ENCODE measurements at places on chromosomes 5 and 9.

- DNase-seq: no peak
Observed at GRCh38 chr5:172581315-172581714, 59.7 kb upstream of the NEURL1B start.

DNA sequence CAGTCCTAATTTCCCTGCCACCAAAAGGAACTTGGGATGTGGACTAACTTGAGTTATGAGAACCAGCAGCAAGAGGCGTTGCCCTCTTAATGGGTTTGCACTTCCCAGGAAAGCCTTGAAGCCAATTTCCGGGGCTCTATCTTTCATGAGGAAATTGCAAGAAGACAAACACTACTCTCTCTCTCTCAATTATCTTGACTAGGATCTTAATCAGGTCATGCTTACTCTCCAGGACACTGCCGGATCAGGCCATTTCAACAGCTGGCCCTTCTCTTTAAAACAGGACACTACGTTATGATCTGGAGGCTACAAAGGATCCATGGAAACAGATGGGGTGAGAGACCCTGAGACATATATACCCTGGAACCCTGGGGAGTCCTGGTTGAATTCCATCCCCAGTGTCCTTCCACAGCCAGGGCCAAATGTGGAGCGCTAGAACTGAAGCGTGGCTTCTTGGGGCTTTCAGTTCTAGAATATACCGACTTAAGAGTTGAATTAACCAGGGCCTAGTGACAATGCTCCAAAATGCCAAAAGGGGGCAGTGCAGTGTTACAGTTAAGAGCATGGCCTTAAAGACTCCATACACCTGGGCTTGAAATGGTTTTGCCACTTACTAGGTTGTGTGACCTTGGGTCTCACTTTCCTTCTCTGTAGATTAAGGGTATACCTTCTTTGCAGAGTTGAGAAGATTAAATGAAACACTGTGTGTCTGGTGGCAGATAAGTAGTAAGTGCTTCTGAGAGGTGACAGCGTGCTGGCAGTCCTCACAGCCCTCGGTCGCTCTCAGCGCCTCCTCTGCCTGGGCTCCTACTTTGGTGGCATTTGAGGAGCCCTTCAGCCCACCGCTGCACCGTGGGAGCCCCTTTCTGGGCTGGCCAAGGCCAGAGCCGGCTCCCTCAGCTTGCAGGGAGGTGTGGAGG, 21.1 kb downstream of the FAM219A start:
- peak; percentile 38 for DNase-seq

GRCh38 chr5:166768536-166768935, 1522.9 kb upstream of the WWC1 start:
- DNase-seq: no peak

DNA sequence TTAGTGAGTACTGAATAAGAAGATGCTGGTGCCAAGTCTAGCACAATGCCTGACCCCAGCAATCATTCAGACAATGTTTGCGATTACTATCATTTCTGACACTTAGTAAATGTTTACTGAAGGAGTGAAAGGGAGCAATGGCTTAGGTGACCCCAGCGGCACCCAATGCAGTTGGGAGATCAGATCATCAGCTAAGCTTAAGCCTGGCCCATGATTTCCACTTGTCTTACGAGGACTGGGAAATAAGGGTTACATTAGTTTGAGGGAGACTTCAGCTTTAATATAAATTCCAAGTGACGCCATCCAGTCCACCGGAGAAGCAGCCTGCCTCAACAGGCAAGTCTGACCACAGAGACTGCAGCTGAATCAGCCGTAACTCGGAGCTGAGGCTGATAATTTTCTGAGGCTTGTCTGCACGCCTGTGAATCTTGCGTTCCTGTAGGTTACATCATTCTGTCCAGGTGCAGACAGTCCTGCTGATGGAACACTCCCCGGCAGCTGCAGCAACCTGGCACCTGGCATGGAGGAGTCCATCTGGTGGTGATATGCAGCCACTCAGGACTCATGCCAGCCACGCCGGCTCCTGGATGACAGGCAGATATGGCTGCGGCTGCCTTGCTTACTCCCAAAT, 34.9 kb upstream of the FGF1 start:
- DNase-seq: no peak

DNA sequence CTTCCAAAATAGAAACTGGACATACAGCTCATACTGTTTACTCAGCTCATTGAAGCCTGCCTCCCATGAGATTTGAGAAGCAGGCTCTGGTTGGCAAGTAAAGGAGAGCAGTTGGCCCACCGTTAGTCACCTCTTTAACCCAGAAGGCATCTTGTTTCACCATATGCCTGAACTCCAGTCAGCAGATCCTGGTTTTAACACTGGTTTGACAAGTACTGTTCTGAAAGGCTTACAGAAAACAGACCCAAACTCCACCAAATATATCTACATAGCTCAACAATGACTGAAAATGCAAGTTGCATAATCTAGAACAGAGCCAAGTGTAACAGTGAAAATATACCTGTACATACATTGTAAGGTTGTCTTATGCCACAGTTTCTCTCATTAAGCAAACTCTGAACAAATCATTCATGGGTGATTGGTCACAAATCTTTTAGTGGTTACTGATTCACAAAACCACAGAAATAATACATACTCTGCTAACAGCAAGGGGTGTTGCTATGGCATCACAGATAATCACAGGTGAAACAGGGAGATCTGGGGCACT, 198.8 kb downstream of the BNC2 start:
- DNase-seq: no peak

DNA sequence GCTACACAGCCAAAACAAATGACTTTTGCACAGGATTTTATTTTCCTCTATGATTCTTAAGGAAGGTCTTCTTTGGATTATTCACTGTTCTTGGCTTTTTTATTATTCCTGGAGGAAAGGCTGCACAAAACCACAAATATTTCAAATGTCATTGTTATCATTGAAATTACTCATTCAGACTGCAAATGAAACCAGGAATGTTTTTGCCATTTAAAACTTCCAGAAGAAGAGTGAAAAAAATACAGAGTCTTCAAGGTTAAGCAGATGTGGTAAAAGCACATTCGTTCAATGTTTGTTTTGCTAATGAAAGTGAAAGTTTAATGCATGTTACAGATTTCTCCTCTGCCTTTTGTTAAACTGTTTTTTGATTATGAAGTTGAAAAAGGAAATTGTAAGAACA, 238.2 kb downstream of the TLE4 start:
- DNase-seq: no peak

DNA sequence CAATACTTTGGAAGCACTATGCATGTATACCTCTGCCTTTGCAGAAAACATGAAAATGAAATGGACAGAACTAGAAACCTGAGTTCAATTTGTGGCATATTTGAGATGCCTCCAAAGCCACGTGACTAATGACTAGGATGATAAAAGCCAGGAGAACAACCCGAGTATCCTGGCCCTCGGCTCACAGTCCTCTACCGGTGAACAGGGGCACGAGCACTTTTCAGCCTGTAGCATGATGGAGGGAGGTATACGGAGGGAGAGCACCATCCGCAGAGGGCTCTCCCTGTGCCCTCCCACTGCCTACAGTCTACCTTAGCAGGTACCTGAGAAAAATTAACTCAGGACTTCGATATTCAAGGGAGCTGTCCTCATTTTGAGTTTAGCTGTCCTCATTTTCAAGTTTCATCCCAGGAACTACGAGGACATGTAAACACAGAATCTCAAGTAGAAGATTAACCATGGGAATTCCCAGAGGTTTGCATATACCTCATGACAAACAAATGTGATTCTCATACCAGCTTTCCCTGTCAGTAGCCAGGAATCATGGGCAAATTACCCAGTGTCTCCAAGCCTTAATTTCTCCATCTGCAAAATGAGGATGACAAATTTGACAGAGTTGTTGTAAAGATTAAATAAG, 249.3 kb downstream of the DNAH5 start:
- DNase-seq: no peak

DNA sequence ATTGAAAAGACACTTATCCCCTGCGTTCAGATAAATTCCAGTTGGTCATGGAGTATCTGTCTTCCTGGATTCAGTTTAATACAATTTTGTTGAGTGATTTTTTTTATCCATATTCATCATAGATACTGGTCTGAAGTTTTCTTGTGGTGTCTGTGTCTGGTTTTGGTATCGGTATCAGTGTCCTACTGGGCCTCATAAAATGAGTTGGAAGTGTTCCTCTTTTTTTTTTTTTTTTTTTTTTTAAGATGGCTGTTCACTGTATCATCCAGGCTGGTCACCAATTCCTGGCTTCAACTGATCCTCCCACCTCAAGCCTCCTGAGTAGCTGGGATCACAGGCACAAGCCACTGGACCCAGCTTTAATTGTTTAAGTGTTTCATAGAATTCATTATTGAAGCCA, 2.9 kb upstream of the CAMSAP1 start:
- no peak for DNase-seq

DNA sequence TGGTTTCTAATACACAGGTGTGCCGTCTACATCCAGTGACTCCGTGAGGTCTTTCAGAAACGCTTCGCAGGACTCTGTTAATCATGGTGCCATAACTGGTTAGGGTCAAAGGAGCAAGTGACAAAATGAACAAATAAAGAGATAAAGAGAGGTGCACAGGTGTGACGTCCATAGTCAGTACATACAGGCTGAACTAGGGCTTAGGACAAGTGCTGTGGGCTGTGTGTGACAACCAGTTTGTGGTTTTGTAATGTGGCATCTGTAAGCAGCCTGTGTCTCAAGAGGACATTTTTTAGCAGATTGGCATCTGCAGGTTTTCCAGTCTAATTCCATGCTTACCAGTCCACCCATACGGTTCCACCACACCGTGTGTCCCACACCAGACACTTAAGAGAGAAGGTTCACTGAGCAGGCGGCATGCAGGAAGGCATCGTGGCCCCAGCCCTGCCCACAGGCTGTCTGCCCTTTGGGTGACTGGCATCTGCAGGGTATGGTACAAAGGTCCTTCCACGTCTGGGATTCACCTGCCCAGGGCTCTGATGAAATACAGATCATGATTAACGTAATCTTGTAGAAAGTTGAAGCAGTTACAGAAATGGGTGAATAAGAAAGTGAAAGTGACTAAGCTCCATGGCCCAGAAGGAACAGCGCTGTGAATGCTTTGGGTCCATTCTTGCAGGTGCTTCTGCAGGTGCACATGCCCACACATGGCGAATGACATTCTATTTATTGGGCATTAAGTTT, 26.9 kb downstream of the SRD5A1 start:
- no peak for DNase-seq

- no peak for DNase-seq
Observed at GRCh38 chr5:12661617-12662370, 757.5 kb upstream of the CTNND2 start.

GRCh38 chr9:131727795-131728545, 11.9 kb downstream of the RAPGEF1 start:
- no peak for DNase-seq

GRCh38 chr9:32248189-32248712, 136.2 kb upstream of the ACO1 start:
- no peak for DNase-seq

DNA sequence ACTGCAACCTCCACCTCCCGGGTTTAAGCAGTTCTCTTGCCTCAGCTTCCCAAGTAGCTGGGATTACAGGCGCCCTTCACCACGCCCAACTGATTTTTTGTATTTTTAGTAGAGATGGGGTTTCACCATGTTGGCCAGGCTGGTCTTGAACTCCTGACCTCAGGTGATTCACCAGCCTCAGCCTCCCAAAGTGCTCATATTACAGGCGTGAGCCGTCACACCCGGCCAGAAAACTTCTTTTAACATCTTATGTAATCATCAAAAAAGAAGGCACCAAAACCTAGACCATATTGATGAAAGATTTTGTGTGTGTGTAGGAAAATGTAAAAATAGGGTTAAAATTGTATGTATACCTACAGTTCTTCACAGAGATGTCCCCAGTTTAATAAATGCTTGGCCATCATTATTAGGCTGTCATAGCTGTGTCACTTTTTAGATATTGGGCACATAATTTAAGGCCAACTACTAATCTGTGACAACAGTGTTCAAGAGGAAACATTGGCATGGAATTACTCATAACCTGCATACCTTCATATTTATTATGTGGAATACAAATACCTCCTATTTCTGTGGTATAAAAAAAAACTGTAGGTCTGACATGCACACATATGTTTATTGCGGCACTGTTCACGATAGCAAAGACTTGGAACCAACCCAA, 44.4 kb downstream of the RAD50 start:
- no peak for DNase-seq

GRCh38 chr5:21672911-21673310, 1180.2 kb downstream of the CDH12 start:
- no peak for DNase-seq

DNA sequence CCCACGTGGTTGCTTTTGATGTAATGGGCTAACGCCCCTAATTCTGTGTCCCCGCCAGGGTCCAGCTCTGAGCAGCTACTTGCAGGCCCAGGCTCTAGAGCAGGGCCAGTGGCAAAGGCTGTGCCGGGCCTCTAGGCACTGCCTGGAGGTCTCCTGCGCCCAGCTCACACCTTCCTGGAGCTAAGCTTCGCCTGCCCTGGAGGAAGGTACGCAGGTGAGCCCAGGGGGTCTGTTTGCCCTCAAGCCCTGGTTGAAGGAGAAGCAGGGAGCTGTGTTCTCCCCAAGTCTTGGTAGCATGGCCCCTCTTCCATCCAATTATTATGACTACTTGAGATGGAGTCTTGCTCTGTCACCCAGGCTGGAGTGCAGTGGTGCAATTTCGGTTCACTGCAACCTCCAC, 5.2 kb upstream of the LMX1B start:
- no peak for DNase-seq

DNA sequence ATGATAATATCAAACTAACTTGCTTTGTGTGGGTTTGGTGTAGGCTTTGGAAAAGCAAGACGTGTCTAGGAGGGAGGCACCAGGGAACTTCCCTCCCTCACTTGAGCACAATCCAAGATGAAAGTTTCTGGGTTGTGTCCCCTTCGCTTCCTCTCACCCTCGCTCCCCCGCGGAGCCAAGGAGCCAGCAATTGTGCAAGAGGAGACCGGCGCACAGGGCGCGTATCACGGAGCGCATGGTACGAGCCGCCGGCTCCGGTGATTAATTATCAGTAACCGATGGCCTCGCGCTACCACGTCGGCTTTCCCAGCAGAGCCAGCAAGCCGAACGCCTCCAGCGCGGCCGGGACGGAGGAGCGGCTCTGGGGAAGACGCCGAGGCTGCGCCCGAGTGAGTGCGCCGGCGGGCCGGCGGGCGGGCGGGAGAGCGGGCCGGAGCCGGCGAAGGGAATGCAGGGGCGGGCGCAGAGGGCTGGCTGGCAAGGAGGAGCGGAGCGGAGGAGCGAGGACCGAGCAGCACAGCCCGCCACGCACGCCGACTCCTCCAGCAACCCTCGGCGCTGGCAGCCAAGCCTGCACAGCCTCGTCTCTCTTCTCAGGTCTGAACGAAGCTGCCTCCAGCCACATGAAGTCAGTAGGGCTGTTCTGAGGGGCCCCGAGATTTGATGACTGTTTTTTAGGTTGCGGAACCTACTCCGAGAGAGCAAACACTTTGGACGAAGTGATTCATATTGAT, 143.6 kb downstream of the BNC2 start:
- DNase-seq: no peak
